Naive thymus-derived CD4-positive, alpha-beta T cell (primary cell): ENCODE measurements at places on chromosomes 5 and 9. TPM values are rescaled to one million over a fixed set of nuclear protein-coding genes. Genes with fewer than 3 reads are reported as not detected.

GRCh38 chr9:86707932-86708510, 239.3 kb downstream of the GAS1 start:
- DNase-seq, result no peak

- no peak for DNase-seq
Measured at GRCh38 chr9:6785682-6786081, 27.9 kb downstream of the KDM4C start.

- no peak for DNase-seq
Measured at GRCh38 chr5:123755653-123756317, 243.8 kb downstream of the CSNK1G3 start.

GRCh38 chr5:159094745-159095144, 5.0 kb downstream of the EBF1 start:
- peak; percentile 70 for DNase-seq

DNA sequence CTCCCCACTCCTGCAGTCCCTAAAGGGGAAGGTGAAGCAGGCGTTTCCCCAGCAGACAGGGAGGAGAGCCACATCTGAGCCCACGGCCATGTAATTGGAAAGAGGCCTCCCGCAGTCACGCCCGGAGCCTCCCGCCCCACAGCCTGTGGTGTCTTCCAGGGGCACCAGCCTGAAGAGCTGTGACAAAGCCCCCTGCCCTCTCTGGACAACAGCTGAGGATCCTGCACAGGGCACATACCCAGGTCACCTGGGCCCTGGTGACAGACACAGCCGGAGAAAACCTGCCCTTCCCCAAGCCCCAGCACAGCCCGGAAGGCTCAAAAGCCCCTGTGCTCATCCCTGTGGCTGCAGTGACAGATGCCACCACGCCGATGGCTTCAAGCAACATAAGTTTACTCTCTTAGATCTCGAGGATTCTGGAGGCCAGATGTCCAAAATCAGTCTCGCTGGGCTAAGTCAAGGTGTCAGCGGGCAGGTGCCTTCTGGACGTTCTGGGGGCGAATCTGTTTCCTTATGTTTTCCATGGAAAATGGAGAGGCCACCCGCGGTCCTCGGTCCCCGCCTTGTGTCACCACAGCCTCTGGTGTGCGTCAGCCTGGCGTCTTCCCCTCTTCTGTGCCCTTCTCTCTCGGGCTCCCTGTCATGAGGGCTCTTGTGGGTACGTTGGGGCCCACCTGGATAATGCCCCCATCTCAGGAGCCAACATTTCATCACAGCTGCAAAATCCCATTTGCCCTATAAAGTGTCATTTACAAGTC, 71.5 kb downstream of the PSMB7 start:
- no peak for DNase-seq

- no peak for DNase-seq
Measured at GRCh38 chr9:134052491-134052890, 15.3 kb downstream of the BRD3 start.

DNA sequence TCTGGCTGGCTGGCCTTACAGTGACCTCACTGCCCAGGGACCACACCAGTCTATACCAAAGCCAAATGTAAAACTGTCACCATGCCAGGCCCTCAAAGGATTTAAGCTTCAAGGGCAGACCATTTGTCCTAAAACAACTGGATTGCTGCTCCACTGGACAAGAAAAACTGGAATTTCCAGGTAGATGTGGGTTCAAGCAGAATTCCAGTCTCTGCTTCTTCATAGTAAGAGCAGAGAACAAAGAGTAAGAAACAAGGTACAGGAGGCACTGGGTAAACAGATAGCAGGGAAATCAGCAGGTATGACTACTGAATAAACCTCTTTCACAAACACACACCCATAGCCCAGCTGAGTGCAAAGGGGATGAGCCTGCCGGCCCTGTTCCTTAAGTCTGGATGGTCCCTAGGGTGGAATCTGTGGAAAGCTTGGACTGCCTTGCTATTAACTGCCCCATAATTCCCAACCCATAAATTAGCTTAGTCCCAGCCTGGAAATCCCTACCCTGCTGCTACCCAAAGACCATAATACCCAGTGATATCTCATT, 5.5 kb downstream of the B4GALT1 start:
- DNase-seq, result no peak

- no peak for DNase-seq
Measured at GRCh38 chr9:130927995-130928900, 10.8 kb downstream of the FIBCD1 start.

DNA sequence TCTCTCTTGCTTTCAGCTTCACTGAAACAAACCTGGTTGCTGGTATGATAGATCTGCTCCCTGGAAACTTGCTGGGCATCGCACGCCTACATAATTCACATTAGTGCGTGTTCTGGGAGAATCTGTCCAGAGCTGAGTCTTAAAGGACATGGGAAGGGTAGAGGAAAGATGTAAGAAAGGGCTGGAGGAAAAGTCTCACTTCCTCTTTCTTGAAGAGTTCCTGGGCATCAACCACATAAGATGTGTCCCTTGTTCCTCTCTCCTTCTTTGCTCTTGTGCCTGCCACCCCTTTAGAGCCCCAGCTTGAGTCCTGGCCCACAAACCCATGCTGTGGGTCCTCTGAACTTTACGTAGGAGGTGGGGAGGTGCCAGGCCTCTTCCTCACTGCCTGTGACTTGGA, 205.3 kb upstream of the PANK3 start:
- no peak for DNase-seq

DNA sequence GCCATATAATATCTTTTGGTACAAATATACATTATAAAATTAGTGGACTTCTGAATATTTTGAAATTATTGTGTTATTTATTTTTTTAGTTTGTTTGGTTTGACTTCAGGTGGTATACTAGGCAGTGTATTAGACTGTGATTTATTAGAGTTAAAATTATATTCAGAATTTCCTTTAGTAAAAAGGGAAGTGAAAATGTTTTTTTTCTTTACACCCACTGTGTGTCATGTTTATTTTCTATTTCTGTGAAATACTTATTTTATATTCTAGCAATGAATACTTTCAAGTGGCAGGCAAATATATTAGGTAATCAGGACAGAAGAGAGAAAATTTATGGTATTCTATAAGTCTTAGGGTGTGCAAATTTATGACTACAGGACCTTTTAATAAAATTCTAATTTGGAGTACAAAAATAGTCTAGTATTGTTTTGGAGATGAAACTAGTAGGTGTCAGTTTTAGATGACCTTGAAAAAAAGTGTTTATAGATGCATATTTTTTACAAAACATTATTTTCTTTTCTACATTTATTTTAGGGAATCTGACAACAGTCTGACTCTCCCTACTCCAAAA, 8.8 kb downstream of the CSNK1G3 start:
- no peak for DNase-seq

GRCh38 chr5:51500-51823, 40.5 kb upstream of the PLEKHG4B start:
- no peak for DNase-seq

GRCh38 chr9:15220658-15221318, 86.2 kb downstream of the TTC39B start:
- DNase-seq, result no peak

DNA sequence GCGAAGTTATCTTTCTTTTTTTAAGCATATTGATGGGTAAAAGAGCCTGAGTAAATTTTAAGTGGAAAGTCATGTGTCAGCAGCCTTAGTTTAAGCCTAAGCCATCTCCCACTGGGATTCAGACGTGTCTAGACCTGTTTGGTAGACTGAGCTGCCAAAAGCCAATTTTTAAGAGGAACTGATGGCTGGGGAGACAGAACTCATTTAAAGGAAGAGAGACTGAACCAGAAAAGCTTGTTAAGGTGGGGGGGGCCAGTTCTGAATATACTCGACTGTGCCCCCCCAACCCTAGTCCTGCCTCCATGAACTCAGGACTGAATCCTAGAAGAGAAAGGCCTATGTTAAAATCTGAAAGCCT, 58.3 kb upstream of the PLPP1 start:
- DNase-seq, result no peak

DNA sequence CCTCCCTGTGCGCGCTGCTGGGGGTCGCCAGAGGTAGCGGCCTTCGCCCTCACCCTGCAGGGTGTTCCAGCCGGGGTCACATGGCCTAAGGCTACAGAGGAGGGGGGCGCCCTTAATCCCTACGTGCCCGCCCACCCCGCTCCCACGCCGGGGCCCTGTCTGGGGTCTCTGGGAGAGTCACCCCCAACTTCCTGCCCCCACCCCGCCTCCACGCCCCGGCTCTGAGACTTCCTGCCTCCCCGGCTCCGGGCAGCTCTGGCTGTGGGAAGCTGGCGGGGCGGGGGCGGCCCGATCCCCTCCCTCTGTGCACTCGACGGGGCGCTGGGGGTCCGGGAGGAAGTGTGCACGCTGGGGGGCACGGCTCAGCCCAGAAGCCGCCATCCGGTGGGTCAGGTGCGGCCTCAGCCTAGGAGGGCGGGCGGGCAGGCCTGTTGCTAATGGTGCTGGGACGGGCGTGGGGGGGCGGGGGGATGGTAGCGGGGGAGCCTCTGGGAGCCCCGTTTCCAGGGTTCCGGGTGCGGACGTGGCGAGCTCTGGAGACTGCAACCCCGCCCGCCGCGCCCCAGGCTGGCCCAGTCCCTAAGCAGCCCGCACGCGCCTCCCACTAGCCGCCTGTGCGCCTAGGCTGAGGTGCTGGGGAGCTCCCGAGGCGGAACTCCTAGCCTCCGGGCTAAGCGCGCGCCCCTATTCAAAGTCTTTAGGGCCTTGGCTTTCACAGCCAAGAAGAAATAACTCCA, 61.6 kb downstream of the CXXC5 start:
- peak; percentile 41 for DNase-seq

DNA sequence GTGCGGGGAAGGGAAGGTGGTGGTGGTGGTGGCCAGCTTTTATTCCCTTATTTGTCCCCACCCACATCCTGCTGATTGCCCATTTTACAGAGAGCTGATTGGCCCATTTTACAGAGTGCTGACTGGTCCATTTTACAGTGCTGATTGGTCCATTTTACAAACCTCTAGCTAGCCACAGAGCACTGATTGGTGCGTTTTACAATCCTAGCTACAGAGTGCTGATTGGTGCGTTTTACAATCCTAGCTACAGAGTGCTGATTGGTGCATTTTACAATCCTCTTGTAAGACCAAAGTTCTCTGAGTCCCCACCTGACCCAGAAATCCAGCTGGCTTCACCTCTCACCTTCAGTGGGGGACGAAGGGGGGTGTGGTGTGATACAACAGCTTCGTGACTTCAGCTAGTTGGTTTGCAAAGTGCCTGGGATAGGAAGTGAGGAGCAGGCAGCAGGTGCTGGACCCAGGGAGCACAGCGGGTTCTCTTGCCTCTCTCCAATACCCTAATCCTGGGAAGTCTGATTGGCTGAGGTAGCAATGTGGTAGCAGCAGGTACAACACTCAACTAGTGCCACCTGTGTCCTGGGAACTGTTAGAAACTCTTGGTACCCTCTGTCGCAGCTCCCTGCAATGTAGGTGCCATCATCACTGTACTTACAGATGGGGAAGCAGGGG, 92.1 kb downstream of the BARX1 start:
- DNase-seq, result no peak

- no peak for DNase-seq
Measured at GRCh38 chr5:178595150-178595549, 5.0 kb upstream of the COL23A1 start.

DNA sequence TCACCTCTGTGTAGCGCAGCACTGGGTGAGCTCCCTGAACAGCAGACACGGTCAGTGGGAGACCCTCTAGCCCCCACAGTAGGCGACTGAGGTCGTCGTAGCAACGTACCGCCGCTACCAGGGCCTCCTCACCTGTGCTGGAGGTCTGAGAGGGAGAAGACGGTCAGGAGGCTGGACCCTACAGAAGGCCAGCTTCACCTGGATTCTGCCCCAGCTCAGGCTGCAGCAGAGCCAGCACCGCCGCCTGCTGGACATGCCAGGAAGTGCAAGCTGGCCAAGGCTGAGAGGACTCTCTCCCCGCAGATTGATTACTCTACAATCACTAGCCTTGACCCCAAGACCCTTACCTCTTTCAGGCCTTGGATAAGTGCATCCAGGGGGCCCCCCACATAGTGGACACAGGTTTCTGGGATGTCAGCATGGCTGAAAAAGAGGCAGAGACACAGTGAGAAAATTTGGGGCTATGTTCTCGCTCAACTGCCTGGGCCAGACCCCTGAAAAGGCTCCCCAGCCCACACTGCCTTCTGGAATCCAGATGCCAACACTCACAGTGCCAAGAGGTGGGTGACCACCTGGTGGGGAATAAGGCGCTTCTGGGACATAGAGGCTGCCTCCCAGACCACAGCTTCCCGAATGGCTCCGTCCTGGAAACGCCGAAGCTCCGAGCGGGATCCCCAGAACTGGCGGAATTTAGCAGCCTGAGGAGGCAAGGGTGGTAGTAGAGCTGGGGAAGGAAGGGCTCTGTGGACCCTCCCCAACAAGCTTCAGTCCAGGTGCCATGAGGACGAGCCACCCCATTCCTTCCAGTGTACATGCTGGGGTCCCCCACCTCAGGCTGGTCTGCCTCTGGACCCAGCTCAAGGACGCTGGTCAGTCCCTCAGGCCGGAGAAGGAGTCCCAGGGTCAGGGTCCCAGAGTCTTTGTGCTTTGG, 6.9 kb downstream of the NOL6 start:
- peak; percentile 82 for DNase-seq

DNA sequence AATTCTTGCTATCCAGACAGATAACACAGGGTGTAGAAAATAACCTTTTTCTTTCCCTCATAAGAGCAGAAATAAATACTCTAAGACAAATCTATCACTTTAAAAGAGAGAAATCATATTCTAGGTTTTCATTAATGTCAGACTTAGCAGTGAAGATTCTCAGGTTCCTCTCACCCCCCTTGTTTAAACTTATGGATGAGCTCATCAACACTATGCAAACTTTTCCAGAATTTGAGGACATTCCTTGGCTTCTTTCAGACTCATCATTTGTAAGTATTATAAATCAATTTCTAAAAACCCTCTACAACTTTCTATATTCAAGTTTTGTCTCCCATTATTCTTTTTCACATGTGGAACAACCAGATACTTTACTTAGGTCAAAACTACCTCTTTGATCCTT, 374.9 kb upstream of the TRPC7 start:
- no peak for DNase-seq

DNA sequence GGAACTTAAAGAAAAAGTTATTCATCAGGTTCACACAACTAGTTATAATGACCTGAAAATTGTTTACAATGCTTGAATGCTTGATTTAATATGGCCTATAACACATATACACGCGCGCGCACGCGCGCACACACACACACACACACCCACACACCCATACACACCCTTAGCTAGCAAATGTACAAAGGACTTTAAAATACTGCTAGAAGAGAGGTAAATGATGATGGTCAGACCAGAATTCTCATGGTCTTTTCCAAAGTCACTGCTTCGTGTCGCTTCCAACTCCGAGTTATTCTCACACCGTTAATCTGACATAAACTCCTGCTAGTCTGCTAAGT, 5.9 kb downstream of the LSM11 start:
- DNase-seq, result no peak

The LCP2 gene
- total RNA-seq, result 293 TPM

The CDKN2B-AS1 gene
- 0.21 TPM for total RNA-seq

The RACK1 gene
- 1,703 and 1,788 TPM in 2 replicates for total RNA-seq
